ENCODE measurements at places on chromosomes 6 and 20. TPM values are rescaled to one million over a fixed set of nuclear protein-coding genes. Genes with fewer than 3 reads are reported as not detected.

Gene HCRTR2
- not detected for polyA plus RNA-seq

Gene SLC22A3
- not detected for polyA plus RNA-seq

Gene DLL1
- not detected for polyA plus RNA-seq

Gene ZSCAN26
- polyA plus RNA-seq: 22.1 TPM

Gene PREP
- polyA plus RNA-seq: 22.7 TPM

Gene CNR1
- 1.3 TPM for polyA plus RNA-seq

Gene KHDRBS2
- polyA plus RNA-seq: 7.5 TPM

Gene ANGPT4
- not detected for polyA plus RNA-seq

Gene LKAAEAR1
- polyA plus RNA-seq: 0.47 TPM

Gene NFATC2
- polyA plus RNA-seq: 13.7 TPM

Gene CRISP3
- not detected for polyA plus RNA-seq

Gene SMIM29
- polyA plus RNA-seq: 97.9 TPM

Gene DEFB121
- not detected for polyA plus RNA-seq

Gene PEDS1
- 14.1 TPM for polyA plus RNA-seq

Gene HMGCLL1
- not detected for polyA plus RNA-seq

Gene COX4I2
- polyA plus RNA-seq: not detected

Gene BPI
- not detected for polyA plus RNA-seq

Gene BPIFB4
- polyA plus RNA-seq: not detected

Gene CALHM5
- not detected for polyA plus RNA-seq

Data from naive B cell (primary cell).